ENCODE measurements at places on chromosomes 7 and 10.

- DNase-seq: no peak
Observed at GRCh38 chr7:45644237-45644636, 70.1 kb downstream of the ADCY1 start.

GRCh38 chr10:124168991-124169802, 75.8 kb upstream of the CHST15 start:
- DNase-seq: no peak

GRCh38 chr7:34747867-34748727, 90.1 kb downstream of the NPSR1 start:
- peak; percentile 12 for DNase-seq

DNA sequence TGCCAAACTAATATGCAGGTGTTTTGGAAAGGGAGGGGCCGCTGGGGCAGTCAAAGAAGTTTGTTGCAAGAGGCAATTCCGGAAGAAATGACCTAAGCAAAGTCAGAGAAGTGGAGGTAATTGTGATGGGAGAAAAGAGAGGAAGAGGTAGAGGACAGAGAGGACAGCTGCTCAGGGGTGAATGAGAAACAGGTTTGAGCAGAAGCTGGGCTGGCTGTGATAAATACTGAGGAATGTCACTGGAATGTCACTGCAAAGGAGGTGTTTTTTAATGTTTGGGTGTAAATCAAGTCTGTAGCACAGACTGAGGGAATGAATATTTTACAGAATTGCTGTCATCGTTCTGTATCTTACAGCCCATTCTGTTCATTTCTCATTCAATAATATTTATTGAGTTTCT, 207.2 kb downstream of the DPP6 start:
- DNase-seq: no peak

DNA sequence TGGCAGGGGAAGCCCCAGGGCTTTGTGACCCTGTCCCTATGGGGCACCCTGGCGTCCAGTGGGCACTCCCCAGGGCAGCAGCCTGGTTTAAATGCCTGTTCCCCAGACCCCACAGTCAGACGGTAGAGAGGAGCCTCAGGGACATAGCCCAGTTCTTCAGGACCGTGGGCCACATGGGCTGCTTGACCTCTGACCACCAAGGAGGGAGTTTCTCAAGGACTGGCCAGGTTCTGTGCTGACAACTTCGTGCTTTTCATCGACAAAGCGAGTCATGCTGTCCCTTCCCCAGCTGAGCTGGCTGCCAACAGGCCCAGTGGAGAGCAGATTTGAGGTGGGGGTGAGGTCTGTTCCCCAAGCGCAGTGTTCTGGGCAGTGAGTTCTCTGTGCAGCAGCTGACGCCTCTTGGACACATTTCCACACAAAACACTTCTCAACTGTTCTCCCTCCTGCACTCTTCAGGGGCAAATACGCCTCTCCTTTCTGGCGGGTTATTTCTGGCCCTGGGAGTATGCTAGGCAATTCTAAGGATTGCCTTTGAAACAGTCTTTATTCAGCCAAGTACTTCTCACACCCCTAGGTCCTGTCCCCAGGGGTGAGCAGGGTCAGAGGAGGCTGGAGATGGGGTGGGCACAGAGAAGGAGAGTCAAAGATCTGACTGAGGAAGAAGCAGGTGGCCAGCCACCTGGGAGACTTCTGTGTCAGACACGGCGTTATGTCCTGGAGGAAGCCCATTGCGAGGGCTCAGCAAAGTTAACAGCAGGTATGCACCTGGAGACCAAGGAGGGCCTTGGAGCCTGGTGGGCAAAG, 57.3 kb upstream of the CAMK2B start:
- DNase-seq: peak; percentile 43

DNA sequence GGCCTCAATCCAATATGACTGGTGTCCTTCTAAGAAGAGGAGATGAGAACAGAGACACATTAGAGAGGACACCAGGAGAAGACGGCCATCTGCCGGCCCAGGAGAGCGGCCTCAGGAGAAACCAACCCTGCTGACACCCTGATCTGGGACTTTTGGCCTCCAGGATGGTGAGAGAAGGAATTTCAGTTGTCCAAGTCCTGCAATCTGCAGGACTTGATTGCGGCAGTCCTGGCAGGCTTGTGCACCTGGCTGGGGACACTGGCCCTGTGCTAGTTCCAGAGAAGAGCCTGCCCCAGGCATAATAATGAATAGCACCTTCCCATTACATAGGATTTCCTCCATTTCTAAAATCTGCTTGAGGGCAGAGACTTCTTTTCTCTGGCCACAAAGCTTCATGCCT, 409.9 kb upstream of the SHH start:
- DNase-seq: no peak

DNA sequence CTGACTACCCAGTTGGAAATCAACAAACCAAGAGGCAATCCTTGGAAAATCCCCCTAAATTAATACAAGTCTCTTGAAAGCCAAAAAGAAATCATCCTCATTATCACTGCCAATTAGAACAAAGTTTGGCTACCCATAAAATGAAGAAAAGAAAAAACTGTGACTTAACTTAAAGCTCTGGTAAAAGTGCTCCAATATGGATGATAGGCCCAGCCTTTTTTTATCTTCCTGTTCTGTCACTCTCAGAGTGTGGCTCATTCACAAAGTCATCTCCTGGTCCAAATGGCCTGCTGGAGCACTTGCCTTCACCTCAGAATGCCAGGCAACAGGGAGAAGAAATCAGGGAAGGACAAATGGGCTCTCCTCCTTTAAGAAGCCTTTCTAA, 155.1 kb upstream of the GHITM start:
- no peak for DNase-seq

DNA sequence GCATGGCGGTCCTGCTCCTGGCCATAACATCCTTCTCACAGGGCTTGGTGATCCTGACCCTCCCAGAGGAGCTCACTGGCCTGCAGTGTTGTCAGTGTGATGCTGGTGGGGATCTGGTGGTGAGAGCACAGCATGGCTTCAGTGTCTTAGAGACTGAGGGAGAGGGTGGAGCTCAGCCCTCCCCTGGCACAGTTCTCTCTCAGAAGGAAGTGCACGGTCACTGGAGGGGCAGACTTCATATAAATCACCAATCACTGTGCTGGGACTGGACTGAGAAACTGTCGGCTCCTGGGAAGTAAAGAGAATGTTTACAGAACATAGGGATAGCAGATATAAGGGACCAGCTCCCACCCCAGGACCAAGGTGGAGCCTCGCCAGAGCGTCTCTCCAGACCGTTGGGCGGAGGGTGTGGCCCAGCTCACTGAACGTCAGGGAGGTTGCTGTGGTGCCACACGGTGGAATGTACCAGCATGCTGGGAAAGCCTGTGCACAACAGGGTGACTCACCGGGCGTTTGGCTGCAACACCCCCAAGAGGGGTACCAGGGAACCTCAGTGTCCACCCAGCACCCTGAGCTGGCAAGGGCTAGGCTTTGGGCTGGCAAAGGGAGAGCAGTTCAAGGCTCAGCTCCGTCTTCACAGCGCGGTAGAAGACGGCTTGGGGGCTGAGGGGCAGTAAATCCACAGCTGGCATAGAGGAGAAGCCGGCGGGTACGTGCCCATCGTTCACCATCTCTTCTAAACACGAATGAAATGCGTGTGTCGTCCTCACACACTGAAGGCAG, 8.8 kb upstream of the GET4 start:
- peak; percentile 54 for DNase-seq

GRCh38 chr10:44956226-44956625, 3.4 kb upstream of the RASSF4 start:
- DNase-seq: no peak

- no peak for DNase-seq
Observed at GRCh38 chr7:114691605-114692004, 230.3 kb upstream of the MDFIC start.

DNA sequence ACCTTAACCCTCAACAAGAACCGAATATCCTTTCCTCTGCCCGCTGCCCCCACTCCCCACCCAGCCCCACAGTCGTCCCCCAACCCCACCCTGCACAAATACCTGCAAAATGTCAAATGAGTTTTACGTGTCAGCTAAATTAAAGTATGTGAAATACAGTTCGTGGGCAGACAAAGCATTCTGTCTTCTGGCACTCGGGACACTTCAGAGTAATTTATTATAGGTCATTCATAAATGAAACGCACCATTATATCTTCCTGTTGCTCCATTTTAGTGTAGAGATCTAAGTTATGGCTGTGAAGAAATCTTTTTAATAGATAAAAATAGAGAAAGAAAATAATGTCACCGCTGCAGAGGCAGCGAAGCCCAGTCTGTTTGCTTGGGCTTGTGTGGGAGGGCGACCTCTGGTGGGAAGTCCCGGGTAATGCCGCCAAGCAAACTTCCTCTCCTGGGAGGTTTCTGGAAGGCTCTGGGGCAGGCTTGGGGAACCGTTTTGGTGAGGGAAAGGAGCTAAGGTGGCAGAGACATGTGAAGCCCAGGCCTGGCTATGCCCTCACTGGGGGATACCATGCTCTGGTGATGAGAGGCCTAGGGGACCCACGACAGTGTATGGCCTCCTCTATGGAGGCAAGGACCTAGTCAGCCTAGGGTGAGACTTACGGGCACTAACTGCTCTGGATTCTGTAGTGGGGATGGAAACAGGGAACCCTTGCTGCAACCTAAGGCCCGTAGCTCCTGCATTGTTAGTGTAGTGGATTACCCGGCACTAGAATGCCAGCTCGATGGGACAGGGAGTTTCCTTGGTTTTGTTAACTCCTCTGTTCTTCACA, 604.9 kb downstream of the LRMDA start:
- peak; percentile 56 for DNase-seq

DNA sequence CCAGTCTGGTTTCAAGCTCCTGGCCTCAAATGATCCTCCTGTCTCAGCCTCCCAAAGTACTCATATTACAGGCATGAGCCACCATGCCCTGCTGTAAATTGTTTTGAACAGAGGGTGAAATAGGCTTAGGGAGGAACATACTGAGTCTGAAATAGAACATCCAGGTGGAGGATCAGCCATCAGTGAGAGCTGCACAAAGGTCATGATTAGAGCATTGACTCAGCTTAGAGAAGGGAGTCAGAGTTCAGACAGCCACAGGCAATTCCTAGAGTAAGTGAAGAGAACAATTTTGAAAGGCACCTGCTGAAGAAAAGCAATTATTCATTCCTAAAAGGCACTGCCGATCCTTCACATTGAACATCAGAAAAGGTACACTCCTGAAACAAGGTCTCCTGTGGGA, 15.9 kb upstream of the NEBL start:
- no peak for DNase-seq

- DNase-seq: no peak
Observed at GRCh38 chr7:127962589-127963361, 68.5 kb downstream of the LRRC4 start.

- no peak for DNase-seq
Observed at GRCh38 chr7:4178916-4179687, 503.0 kb upstream of the FOXK1 start.

DNA sequence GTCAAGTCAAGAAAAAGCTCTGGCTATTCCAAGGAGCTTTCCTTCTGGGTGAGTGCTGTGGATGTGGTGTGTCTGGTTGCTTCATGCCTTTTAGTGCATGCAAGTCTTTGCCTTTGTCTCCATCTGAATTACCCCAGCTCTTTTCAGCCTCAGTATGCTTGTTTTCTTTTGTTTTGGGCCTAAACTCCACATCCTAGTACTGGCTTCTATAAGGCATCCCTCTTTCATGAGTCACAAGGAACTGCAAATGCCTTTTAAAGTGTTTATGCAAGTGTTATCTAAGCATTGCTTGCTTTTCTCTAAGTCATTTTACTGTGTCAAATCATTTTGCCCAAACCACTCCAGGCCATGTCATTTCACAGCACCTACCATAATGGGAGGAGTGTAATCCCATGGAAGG, 132.1 kb downstream of the PLCE1 start:
- DNase-seq: peak; percentile 94

Measured in IMR-90 (cell line).